NCI-H460 (cell line): ENCODE measurements at places on chromosomes 16 and 17. TPM values are rescaled to one million over a fixed set of nuclear protein-coding genes. Genes with fewer than 3 reads are reported as not detected.

DNA sequence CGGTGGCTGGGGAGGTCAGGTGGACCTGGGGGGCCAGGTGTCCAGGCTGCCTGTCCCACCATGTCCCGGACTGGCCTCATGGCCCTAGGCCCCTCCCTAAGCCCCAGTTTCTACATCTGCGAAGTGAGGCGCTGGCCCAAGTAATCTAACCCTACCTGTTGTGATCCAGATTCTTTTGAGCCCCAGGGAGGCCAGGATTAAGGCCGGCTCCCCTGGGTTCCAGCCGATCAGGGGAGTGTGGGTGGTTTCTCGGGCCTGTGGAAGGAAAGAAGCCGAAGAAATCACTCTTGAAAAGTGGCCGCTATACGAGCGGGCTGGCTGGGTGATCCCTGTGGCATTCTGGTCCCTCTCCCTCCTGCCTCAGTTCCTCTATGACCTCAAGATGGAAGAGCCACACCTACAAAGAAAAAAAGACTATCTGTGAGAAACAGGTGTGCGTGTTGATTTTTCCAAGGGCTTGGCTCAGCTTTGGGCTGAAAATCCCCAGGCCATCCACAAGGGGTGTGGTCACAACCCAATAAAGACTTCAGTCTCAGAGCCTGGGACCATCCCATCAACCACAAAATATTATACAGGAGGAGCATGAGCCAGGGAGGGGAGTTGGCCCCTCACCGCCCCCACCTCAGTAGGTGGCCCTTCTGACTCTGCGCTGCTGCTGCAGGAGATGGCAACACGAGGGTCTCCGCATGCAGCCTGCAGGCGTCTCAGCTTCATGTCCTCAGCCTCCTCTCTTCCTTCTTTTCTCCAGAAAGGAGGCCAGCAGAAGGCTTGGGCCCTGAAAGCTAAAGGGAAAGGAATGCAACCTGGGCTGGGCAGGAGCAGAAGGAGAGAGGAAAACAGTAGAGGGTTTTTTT lies 20.3 kb downstream of the GPR142 start:
- no peak for DNase-seq

DNA sequence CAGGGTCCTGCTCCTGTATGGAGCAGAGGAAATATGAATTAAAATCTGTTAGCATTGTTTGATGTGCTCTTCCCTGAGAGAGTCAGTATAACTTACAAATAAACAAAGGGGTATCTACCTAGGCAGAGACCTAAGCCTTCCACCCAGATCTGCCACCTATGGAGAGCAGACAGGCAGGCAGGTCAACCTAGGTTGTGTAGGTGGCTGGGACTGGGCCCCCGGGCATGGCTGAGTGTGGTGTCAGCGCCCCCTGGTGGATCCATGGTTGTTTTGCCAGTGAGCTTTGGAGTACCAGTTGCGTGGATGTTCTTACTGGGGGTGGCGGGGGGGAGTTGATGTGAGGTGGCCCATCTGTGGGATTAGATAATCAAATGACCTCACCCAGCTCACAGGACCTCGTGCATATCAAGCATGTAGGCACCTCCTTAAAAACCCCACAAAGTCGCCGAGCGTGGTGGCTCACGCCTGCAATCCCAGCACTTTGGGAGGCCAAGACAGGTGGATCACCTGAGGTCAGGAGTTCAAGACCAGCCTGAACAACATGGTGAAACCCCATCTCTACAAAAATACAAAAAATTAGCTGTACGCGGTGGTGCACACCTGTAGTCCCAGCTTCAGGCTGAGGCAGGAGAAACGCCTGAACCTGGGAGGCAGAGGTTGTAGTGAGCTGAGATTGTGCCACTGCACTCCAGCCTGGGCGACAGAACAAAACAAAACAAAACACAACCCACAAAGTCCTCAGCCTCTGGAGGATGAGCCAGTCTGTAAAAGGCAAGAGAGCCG lies 17.6 kb downstream of the DUS2 start:
- DNase-seq, result peak; percentile 76

- no peak for DNase-seq
These were observed 1.8 kb upstream of the NSMCE1 start for GRCh38 chr16:27270349-27270748.

DNA sequence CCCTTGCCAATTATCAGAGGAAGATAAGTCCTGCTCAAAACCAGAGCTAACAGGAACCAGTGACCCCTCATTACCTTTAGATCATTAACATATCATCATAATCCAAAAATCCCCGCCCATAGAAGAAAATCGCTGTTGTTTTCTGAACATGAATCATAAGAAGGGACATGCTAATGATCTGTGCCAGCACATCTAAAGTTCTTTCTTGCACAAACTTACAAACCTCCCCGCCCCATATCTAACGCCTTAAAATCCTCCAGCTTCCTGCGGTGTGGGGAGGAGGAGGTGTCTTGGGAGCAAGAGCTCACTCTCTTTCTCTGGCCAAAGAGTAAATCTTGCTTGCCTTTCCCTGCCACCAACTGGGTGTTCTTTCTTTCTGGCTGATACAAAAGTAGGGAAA lies 78.3 kb downstream of the IRX3 start:
- DNase-seq, result no peak

- peak; percentile 23 for DNase-seq
These were observed 66.9 kb upstream of the RCVRN start for GRCh38 chr17:9971991-9972390.

GRCh38 chr17:9899280-9900043 lies 5.6 kb downstream of the RCVRN start:
- DNase-seq, result no peak

DNA sequence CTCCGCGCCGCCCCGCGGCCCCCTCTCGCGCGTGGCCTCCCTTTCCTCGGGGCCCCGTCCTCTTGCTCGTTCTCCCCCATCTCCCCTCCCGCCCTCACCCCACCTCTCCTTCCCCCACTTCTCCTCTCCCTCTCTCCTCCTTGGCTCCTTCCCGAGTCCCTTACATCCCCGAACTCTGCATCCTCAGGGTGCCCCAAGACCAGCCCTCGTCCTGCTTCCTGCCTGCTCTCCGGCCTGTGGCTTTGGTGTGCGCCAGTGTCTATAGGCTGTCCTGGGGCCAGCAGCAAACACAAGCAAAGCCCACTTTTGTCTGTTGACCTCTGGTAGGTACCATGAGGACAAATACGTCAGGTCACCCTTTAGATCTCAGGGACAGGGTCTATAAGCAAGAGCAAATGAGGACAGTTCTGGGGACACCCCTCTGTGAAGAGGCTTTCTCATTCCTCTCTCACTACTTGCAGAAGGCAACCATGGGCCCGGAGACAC lies 284 bp upstream of the COPZ2 start:
- DNase-seq, result no peak

GRCh38 chr17:68036304-68037147 lies 991 bp downstream of the KPNA2 start:
- peak; percentile 26 for DNase-seq

DNA sequence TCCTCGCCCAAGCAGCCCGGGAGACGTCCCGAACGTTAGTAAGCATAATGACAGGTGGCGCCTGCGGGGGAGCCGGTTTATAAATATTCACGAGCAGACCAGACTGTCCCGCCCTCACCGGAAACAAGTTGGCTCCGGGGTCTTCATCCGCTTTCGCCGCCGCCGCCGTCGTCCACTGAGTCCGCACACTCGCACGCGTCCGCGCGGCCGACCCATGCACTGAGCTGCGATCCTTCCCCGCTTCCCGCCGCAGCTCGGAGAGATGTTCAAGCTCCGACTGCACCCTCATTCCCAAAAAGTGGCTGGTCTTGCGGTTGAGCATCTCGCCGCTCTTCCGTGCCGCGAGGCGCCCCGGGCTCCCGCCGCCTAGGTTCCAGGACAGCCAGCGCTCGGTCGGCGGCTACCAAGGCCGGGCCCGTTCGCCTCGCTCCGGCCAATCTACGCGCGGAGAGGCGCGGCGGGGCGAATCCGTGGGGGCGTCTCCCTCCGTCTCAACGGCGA lies 385 bp downstream of the CFAP119 start:
- DNase-seq, result no peak

DNA sequence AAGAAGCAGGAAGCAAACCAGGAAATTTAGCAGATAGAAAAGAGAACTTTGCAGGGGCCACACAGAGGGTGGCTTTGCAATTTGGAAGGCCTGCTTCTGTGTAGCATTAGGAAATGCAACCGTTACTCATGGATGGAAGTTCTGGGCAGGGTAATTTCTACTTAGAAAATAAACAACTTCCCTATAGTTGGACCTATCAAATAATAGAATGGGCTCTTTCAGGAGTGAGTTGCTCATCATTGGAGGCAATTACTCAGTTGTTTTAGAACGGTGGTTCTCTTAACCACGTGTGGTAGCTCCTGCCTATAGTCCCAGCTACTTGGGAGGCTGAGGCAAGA lies 25.8 kb upstream of the HS3ST2 start:
- no peak for DNase-seq

- peak; percentile 78 for DNase-seq
These were observed at the start of gene PDK2 for GRCh38 chr17:50094753-50095619. TSS of gene PDK2 (plus strand) at chr17:50095351. CDS start at chr17:50095436, 85 bp downstream.

Gene CACNG1
- total RNA-seq, result not detected in 2 replicates

Gene HOXB4
- total RNA-seq, result 0.67 TPM in 1 of 2 replicates, not detected in the other

Gene NOD2
- total RNA-seq, result 0.02 TPM in 1 of 2 replicates, not detected in the other

Gene DNAH2
- total RNA-seq, result not detected in 2 replicates
